ENCODE measurements at places on chromosomes 16 and 17.

DNA sequence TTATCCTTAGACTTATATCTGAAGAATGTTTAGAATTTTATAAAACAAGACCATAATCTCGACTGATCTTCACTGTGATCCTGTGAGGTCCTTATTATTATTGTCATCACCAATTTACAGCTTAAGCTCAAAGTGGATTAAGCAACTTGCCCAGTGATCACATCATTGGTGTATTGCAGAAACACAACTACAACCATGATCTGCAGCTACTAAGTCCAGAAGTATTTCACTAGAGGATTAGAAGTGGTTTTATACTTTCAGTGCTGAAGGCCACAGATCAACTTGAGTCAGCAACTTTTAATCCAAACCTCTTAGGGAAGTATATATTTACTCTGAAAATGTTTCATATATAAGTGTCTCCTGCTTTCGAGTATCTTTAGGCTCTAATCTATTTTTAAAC is 624.3 kb upstream of the SOX9 start:
- no peak for DNase-seq

GRCh38 chr17:77881545-77881944 is 77.0 kb upstream of the TNRC6C start:
- peak; percentile 91 for DNase-seq

GRCh38 chr17:881778-882177 is 97.8 kb downstream of the NXN start:
- DNase-seq = no peak

GRCh38 chr17:78986649-78987328 is 7.1 kb upstream of the LGALS3BP start:
- DNase-seq = no peak

DNA sequence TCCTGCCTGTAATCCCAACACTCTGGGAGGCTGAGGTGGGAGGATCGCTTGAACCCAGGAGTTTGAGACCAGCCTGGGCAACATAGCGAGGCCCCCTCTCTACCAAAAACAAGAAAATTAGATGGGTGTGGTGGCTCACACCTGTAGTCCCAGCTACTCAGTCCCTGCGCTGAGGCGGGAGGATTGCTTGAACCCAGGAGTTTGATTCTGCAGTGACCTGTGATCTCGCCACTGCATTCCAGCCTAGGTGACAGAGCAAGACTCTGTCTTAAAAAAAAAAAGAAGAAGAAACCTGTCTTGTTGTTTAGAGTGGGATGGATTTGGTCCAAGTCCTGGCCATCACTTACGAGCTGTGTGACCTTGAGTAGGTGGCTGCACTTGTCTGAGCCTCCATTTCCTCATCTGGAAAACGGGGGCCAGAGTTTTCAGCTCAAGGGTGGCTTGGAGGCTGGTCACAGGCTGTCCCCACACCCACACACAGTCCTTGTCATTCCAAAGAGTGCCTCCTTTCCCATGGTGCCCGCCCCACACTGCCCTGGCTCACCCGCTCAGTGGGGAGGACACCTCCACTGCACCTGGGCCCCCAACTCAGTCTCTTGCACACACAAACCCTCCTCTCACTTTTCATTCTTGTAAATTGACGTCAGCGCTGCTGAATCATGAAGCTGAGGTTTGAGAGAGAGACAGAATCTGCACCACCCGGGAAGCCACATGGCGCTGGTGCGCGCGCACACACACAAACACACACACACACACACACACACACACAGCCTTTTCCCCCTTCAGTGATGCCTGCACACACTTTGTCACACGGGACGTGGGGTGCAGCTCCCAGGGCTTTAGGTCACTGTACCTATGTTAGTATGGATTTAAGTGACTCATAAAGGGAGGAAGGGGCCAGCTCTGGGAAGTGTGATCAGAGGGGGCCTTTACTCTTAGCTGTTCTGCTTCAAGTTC is 4.2 kb downstream of the SOCS1 start:
- no peak for DNase-seq

DNA sequence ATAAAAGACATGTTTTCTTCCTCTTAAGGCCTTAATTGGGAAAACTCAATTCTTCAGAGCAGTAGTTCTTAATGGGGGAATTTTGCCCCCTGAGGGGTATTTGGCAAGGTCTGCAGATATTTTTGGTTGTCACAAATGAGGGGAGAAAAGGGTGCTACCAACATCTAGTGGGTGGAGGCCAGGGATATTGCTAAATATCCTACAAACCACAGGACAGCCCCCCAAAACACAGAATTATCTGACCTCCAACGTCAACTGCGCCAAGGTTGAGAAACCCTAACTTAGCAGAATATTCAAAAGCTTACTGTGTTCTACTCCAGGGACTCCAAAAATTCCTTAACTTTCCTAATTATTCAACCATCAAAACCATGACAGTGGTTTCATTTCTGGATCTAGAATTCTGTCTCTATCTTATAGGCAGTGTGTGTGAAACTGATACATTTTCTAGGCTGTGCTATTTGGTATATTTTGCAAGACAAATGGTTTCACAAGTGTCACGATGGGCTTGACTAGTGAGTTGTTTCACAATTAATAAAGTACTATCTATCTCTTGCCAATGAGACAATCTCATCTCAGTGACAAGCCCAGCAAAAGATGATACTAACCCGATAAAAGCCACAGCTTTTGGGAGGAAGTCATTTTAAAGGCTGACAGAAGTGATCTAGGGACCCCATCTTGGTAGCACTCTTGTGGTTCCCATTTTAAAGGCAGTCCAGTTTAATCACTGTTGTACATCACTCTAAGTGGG is 14.7 kb downstream of the TXNDC11 start:
- no peak for DNase-seq

DNA sequence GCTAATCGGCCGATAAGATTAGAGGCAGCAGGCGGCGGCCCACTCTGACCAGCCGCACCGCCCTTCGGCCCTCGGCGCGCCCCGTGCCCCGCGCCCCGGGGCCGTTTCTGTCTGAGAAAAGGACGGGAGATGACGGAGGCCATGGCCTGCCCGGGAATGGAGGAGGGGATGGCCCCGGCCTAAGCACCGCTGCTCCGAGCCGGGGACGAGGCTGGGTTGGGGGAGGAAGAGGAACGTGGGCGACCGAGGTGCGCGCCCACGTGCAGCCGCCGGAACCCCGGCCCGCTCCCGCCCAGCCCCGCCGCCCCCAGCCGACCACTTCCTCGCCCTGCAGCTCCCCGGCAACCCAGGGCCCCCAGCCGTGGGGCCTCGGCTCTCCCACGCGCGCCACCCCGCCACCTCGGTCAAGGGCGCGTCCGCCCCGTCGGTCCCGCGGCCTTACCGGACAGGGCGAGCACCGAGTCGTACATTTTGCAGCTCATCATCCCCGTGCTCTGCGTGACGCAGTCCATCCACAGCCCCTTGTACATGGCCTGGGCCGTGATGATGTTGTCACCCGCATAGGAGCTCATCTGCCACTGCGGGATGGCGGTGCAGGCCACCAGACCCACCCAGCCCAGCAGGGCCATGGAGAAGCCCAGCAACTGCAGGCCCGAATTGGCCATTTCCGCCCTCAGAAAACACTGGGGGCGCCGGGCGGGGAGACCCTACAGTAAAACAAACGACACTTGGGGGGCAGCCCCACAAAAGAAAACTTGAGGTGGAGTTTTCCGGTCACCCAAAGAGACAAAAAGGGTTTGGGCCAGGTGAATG is 693 bp downstream of the CLDN7 start:
- DNase-seq = no peak

GRCh38 chr16:47316442-47317015 is 144.3 kb downstream of the ITFG1 start:
- DNase-seq = no peak

- no peak for DNase-seq
These were observed 1.4 kb downstream of the VKORC1 start for GRCh38 chr16:31093132-31093703.

GRCh38 chr16:77564791-77565390 is 130.1 kb upstream of the ADAMTS18 start:
- DNase-seq = no peak

DNA sequence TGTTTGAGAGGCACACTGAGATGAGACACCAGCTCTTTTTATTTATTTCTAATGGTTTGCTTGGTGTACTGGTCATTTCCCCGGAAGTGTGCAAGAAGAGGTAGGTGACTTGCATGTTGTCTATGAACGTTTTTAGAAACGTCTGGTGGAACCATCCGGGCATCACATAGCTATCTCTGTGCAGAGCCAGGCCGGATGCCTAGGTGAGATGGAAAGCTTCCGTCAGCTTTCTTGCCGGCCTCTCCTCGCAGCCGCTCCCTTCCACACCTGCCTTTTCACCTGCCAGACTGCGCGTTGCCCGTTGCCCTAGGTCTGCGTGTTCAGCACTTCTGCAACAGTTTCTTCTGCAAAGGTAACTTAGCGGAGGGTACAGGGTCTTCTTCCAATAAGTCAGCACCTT is 416.0 kb downstream of the WWOX start:
- no peak for DNase-seq

DNA sequence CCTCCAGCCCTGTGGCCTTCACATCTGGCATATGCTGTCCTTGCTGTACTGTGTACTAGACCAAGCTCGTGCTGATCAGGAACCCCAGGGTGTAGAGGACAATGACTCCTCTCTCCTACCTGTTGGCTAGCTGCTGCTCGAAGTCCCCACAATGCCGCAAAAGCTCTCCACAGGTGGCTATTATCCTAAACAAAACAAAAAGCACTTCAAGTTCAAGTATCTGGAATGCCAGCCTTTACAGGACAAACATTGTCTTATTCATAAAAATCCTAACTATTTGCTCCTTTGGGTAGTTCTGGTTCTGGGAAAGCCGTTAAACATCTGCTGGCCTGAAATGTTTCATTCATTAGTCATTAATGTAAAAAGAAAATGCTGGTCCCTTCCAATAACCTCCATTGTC is 42.8 kb downstream of the COG7 start:
- no peak for DNase-seq

DNA sequence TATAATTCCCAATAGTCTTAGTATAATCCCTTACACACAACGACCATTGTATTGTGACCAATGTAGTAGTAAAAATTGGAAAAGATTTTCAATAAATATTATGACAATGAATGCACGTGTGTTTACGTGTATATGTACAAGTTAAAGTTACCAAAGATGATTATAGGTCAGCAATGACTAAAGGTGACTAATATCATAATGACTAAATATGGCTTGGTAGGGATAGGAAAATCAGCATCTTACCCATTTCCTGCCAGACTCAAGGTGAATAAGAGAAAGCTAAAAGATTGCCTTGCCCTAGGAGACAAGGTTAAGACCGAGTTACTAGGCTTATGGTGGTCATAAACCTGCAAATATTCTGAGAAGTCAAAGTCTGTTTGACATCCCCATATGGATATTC is 34.4 kb downstream of the CPD start:
- DNase-seq = no peak

GRCh38 chr16:74868501-74868900 is 93.9 kb upstream of the FA2H start:
- DNase-seq = no peak

DNA sequence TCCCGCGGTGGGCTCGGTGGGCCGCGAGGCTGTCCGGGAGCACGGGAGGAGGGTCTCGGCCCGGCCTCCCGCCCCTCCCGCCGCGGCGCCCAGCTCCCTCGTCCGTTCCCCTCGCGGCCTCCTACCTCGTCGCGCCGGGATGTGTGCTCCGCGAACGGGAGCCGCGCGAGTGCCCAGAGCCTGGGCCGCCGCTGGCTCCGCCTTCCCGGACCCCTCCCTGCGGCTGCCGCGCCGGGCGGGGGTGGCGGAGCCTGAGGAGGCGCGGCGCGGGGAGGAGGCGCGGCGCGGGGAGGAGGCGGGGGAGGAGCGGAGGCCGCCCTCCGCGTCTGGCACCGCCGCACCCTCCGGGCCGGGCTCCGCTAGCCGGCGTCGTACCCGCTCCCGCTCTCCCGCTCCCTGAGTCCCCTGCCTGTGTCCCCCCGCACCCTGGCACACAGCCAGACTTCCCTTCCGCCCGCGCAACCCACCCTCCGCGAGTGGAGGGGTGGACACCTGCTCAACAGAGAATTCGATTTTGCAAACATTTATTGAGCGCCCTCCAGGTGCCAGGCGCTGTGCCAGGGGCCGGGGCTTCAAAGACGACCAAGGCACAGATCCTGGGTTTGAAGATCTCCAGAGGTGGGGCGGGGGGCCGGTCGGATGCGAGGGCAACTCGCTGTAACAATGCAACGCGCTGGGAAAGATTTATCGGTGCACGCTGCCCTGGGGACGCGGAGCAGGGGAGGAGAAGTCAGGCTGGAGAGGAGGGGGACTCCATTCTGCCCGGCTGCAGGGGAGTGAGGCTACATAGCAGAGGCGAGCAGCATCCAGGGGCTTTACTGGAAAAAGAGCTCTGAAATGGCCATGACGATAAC is at the start of gene MPP3:
Gene MPP3, minus strand, starts transcription at position 171 of the 854 bp plus-strand sequence. CDS start 1,240 bp downstream, outside the sequence.
- DNase-seq = no peak

GRCh38 chr16:83974475-83974874 is 6.4 kb downstream of the NECAB2 start:
- no peak for DNase-seq

DNA sequence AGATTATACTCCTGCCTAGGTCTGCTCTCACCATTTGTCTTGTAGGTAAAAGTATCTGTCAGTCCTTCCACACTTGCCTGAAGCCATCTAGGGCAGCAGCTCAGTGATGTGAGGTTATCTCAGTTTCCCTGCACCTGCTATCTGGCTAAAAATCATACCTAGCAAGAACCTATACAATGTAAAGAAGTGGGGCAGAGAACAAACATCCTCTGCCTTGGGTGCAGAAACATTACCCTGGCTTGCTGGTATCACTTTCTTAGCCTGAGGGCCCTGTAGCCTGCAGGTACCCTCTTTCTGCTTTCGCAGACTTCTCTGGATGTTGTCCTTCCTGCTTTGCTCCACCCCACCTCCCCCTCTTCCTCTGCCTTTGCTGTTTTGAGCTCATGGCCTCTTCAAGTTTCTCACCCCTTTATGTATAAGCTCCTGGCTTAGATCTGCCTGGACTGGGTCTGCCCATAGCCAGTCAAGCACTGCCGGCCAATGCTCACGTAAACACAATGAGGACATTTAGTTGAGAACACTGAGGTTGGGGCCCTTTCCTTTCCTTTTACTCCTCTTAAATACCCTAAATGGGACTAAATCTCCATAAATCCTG is 8.7 kb upstream of the SDK2 start:
- DNase-seq = peak; percentile 14

- no peak for DNase-seq
These were observed 40.8 kb downstream of the MRM1 start for GRCh38 chr17:36641877-36642845.

DNA sequence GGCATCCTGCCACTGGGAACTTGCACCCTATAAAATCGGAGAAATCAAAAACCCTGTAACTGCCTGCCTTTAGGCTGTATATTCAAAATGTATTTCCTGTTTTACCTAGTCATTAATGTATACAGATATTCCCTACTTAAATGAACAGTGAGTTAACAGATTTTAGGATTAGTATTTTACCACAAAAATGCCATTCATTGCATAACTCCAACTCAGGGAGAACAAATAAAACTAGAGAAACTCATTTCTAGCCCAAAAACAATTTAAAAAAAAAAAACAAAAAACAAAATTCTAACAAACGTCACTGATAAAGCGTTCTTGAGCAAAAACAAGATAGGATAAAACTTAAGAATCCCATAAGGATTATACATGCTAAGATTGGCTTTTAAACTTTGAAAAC is 3.7 kb upstream of the DHX33 start:
- DNase-seq = no peak

- no peak for DNase-seq
These were observed 44.1 kb downstream of the COG7 start for GRCh38 chr16:23408823-23409298.

All from coronary artery (tissue), 2 donors.